SHP77 (cell line): ENCODE measurements at places on chromosomes 2 and 18.
A peak's percentile ranks its signal among the peaks of the same experiment; 100 is the strongest.

DNA sequence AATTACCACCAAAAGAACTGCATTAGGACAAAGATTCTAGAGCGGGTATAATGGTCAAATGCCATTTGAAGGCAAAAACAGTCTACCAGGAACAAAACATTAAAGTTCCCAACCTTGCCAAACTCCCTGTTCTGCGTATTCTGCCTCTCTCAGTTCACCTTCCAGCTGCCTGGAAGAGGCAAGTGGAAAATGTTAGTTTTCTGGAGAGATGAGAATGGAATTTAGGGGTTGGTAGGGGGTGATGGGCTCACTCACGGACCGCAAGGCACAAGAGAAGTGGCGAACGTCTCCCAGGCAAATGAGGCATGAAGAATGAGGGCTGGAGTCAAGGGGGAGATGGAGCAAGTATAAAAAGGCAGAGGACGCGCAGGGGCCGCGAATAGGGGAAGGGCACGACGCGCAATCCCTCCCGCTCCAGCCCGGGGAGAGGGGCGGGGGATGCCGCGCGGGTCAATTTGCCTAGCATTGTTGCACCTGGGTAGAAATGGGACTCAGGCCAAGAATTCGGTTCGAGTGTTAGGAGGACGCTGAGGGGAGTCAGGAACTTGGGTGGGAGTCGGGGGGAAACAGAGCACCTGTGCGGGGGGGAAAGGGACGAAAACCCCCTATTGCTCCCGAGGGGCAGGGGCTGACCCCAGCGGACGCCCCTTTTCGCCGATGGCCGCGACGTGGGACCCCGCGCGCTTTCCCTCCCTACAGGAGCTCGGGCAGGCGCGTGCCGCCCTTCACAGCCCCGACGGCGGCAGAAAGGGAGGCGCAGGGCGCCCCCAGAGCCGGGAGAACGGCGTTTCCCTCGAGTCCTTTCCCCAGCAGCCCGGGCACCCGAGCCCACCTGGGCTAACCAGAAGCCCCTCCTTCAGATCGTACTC, 573 bp downstream of the PAIP2B start:
- peak; percentile 66 for DNase-seq

DNA sequence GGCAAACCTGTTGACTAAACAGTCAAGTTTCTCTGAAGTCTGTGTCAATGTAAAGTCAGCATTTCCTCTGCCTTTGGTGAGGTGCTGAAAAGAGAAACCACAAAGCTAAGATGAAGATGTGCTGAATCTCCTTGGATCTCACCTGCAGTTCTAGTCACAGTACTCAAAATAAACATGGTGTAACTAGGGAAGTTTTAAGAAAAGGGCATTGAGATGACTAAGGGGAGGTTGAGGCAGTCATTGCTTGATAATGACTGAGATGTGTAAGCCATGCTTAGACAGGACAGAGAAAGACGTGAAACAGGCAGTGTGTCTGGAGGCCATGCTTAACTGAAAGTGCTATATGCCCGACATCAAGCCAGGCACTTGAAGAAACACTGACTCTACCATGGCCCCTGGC, 1010.0 kb upstream of the CELF4 start:
- DNase-seq = no peak

DNA sequence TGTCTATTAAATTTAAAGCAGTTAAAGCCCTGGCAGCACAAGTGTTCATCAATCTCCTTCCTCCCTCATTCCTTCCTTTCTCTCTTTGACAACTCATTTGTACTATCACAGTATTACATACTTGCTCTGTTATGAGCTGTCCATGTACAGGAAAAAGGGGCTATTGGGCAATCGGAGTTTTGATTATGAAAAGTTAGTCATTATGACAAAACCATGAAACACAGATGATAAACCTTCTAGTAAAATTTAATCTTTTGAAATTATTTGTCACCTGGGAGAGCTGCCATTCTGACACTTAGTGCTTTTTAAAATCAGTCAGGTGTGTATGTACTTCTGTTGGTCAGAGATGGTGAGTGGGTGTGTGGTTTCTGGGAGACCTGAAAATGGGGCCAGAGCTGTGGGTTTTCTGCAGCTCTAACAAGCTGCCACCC, 39.4 kb downstream of the MAP4K4 start:
- DNase-seq = no peak

DNA sequence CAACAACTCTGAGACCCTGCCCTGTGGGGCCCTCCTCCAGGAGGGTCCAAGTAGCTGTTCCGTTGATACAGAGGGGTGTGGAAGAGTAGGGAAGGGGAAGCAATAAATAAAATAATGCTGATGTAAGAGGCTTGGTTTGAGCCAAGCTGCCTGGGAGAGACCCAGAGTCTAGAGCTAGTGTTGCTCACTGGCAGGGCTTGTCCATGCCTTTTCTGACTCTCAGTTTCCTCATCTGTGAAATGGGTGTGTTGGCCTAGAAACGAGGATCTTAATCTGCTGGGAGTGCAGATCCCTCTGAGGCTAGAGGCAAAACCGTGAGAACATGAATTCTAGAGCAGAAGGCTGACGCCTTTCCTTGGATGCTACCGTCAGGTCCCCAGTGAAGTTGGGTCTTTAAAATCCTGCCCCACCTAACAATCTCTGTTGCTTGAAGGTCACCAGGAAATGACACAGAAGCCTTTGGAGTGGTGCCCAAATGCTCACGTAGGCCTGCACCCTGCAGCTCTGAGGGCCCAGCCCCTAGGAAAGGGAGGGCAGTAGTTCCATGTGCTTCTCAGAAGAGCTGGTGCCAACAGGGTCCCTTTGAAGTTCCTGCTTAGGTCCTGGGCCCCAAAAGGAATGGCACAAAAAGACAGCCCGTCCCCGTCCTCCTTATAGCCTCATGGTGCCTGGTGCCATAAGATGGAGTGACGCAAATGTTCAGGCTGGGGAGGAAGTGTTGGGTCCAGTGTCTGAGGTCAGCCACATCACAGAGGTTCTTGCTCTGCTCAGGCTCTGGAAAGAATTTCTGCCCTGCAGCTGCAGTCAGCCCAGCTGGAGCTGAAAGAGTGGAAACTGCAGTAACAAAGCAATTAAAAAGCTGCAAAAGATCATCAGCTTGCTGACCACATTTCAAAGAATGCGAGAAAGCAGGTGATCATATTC, 73.2 kb upstream of the SMAD2 start:
- peak; percentile 22 for DNase-seq

DNA sequence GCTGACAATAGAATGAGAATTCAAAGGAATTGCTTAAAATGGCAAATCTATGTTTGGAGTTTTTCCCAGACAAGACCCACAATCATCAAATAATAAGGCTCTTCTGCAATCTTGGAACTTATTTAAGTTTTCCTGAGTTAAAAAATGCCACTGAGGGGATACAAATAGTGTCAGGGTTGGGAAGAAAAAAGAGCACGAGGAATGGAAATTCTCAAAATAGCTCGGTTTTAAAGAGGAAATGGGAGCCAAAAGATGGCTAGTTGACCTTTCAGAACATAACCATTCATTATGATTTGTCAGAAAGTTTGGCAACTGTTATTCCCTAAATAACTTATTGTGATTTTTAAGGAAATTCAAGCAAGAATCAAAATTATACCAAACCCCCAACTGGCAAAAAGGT, 127.7 kb downstream of the RAPGEF4 start:
- DNase-seq = no peak
